ENCODE measurements at places on chromosomes 16 and 17.

DNA sequence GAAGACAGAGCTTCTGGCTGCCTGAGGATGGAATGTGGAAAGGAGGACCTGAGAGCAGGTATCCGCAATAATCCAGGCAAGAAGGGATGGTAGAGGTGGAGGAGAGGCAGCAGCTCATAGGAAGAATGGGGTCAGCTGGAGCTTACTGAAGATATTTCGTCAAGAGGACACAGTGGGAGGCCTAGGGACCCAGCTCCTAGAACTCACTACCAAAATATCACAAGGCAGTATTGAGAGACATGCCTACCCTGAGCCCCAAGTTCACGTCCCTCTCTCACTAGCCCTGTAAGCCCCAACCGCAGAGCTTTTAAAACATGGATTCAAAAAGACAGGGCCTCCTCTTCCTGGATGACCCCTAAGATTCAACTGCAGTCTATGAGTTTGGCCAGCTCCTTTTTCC, 14.2 kb upstream of the CCL8 start:
- no peak for DNase-seq

DNA sequence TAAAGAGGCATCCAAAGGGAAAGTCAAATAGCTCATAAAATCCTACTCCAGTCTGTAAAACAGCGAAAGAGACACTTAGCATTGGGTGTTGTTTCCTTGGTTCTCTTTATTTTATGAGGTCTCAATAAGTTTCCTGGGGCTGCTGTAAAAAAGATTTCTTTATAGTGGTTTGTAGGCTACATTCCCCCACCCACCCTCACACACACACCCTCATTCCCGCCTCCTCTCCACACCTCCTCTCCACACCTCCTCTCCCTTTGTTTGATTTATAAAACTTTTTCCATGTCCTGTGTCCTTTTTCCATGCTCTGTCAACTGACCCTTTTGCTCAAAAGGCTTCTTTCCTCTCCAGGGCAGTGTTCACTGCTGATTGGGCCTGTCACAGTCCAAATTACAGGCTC, 178.9 kb upstream of the SOX9 start:
- no peak for DNase-seq

- DNase-seq, result no peak
Observed at GRCh38 chr16:1810106-1810505, 16.5 kb downstream of the HAGH start.

GRCh38 chr17:51660266-51660665, 399.9 kb downstream of the UTP18 start:
- no peak for DNase-seq

- no peak for DNase-seq
Observed at GRCh38 chr17:2156666-2157065, 101.8 kb downstream of the HIC1 start.

GRCh38 chr17:3978421-3979289, 14.4 kb upstream of the ATP2A3 start:
- no peak for DNase-seq

DNA sequence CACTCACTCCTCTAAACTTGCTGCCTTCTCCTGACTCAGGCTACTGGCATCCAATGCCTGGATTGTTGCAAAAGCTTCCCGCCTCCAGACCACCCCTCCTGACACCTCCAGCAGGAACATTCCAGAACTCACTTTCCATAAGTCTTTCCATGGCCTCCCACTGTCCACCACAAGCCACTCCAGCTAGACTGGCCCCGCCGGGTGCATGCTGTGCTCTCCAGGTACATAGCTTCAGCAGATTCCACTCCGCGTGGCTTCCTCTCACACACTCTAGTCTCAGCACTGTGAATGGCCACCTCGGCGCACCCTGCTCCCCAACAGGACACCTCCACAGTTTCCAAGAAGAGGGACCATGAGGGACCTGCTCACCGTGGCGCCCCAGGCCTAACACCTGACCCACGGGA, 25.9 kb upstream of the FAAP100 start:
- no peak for DNase-seq

DNA sequence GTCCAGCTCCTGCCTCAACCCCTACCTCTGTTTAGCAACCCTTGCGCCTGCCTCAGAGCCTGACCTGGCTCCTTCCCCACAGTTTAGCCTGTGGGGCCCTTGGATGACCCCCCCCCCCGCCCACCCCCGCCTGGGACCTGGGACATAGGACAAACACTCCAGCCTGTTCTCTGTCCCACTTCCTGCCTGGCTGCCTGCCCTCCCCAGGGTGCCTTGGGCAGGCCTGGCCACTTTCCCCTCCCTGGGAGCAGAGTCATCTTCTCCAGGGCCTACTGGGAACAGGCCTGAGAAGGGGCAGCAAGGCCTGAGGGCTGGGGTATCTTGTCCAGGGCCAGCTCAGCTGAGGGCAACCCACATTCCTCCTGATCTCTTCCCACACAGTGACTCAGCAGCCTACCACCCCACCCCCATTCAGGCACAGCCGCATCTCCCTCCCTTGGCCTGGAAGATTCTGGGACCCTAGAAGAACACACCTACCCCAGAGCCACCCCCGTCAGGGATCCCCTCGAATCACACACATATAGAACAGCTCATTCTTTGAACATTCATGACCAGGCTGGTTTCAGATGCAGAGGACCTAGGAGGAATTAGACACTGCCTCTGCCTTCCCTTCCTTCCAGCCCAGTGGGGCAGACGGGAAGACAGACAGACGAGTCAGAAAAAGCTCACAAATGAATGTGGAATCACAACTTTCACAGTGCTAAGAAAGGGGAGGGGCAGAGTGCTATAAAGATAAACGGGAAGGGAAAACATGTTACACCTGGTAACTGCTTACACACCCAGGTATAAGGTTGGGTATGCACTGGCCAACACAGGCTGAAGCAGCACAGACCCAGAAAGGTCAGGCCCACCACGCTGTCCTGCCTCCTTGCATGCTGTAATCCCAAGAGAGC, 6.0 kb downstream of the FHOD1 start:
- no peak for DNase-seq

DNA sequence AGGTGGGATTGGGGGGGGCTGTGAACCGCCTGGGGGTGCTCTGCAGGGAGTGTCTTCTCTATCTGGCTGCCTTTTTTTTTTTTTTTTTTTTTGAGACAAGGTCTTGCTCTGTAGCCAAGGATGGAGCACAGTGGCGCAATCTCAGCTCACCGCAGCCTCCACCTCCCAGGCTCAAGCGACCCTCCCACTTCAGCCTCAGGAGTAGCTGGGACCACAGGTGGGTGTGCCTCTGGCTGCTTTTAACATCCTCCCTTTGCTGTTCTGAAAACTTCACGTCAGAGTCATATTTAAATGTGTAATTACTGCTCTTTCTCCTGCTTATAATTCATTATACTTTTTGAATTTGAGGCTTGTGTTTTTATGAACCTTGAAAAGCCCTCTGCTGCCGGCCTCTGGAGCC, 78.4 kb downstream of the ZNF778 start:
- no peak for DNase-seq

- peak; percentile 5 for DNase-seq
Observed at GRCh38 chr17:36674278-36674650, 72.9 kb downstream of the MRM1 start.

GRCh38 chr16:76502063-76502462, 224.9 kb downstream of the CNTNAP4 start:
- no peak for DNase-seq

DNA sequence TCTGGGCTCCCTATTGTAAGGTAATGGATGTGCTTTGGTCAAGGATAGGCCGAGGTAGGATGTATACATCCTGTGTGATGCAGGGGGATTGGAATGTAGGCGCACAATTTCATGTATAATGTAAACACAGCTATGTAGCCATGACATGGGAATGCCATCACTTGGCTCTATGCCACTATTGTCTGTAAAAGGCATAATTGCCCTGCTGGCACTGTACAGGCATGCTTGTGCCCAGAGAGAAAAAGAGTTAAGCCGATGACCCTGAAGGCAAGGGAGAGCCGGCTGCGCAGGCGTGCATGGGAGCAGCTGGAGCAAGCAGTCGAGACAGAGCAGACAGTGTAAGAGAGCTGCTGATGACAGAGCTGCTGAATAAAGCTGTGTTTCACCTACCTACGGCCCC, 212.5 kb upstream of the CPHXL start:
- no peak for DNase-seq

- no peak for DNase-seq
Observed at GRCh38 chr16:66416136-66416535, 11.0 kb upstream of the BEAN1 start.

DNA sequence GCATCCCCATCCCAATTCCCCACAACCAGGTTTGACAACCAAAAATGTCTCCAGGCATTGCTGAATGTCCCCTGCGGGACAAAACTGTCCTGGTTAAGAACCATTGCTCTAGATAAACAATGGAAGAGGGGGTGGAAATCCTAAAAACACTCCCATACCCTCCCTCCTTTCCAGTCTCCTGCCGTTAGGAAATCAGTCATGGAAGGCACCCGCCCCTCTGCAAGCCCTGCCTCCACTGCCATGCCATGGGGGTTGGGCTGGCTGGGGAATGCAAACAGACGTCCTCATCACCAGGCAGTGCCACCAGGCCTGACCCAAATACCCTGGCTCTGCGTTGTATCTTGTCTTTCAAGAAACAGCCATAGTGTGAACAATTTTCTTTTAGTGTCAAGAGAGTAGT, 57.5 kb downstream of the CYTH1 start:
- no peak for DNase-seq

DNA sequence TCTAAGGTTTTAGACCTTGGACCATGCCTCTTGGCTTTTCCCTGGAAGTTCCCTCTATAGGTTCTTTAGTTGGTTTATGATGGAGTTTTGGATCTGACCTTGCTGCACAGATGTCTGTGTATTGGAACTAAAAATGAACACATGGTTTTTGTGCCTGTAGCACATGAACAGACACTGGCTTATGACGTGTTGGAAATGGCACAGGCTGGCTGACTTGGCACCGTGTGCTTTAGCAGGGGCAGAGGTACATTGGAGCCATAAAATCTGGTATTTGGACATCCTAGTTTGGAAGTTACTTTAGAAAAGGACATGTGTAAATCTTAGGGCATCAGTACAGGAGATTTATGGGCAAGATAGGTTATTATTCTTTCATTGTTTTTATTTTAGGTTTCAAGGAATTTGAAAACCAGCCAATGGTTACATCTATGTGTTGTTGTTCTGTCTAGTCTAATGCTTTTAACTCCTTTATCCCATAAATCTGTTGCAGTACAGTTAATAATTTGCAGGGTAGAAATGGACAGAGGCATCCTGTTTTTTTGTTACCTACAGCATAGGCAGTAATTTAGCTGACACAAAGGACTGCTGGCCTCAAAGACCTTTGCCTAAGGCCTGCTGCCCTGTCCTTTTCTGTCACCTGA, 6.0 kb downstream of the SOCS7 start:
- DNase-seq, result no peak

GRCh38 chr16:55494994-55495421, 13.9 kb upstream of the LPCAT2 start:
- DNase-seq, result no peak

GRCh38 chr16:11500700-11501346, 85.9 kb downstream of the LITAF start:
- DNase-seq, result no peak

DNA sequence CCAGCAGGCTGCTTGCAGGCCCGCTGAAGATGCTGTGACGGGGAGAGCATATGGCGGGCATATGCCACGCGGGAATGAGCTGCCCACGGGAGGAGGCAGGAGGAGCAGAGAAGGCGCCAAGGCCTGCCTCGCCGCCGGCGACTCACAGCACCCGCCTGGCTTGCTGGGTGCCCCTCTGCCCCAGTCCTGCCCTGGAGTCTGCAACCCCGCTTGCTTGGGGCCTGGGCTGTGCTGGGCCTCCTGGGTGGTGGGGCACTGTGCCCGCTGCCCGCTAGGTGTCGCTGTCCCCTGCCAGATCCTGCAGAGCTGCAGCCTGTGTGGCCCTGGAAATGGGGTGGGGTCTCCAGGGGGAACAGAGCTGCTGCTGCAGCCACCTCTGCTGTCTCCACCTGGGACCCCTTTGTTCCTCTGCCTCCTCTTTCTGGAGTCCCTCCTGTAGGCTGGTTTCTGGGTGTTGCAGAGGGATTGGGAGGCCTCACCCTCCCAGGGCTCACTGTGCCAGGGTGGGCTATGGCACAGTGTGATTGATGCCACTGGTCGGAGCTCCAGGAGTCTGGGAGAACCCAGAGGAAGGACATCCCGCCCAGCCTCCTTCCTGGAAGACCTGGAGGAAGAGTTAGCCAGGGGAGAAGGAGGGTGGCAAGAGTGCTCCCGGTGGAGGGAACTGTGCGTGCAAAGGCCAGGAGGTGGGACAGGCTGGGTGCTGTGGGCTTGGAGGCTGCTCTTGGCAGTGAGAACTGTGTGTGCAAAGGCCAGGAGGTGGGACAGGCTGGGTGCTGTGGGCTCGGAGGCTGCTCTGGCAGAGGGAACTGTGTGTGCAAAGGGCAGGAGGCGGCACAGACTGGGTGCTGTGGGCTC, 141.0 kb upstream of the CIBAR2 start:
- DNase-seq, result peak; percentile 70

GRCh38 chr16:9706217-9706836, 475.9 kb downstream of the GRIN2A start:
- no peak for DNase-seq

DNA sequence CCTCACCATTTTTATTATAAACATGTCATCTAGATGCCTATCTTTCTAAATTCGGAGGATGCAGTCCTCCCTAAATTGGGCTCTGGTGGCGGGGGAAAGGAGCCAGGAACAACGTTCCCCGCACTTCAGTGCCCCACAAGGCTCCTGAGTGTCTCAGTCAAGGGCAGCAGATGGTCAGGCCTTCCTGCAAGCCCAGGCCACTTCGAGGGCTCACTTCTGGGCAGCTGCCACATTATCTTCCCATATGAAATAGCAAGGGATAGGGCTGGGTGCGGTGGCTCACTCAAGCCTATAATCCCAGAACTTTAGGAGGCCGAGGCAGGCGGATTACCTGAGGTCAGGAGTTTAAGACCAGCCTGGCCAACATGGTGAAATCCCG, 32.3 kb downstream of the FBXO31 start:
- no peak for DNase-seq

DNA sequence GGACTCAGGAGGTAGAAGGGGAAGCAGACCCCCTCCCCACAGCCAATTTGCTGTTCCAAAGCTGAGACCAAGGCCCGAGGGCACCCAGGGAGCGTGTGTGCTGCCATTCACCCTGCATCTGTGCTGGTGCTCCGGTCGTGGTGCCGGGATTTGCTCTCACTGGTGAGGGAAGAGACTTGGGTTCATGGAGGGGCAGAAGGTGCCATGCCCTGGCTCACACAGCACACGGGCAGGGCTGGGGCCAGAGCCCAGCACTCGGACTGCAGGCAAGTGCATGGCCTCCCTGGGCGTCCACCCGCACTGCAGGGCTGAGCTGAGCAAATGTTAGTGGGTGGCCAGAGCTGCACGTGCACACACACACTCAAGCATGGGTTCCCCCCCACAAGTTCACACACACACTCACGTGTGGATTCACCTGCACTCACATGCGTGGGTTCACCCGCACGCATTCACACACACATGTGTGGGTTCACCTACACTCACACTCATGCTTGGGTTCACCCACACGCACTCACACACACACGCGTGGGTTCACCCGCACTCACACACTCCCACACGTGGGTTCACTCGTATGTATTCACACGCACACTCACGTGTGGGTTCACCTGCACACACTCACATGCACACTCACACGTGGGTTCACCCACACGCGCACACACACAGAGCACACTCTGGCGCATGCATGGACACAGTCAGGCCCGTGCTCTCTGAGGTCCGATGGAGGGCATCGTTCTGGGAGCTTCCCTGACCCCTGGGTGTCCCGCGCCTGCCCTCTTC, 57.0 kb upstream of the CBFA2T3 start:
- DNase-seq, result no peak

GRCh38 chr17:76969598-76970172, 101.5 kb downstream of the MGAT5B start:
- no peak for DNase-seq

GRCh38 chr16:75377729-75378386, 55.4 kb downstream of the CFDP1 start:
- no peak for DNase-seq
